ENCODE measurements at places on chromosomes 12 and 14.
A peak's percentile ranks its signal among the peaks of the same experiment; 100 is the strongest.

DNA sequence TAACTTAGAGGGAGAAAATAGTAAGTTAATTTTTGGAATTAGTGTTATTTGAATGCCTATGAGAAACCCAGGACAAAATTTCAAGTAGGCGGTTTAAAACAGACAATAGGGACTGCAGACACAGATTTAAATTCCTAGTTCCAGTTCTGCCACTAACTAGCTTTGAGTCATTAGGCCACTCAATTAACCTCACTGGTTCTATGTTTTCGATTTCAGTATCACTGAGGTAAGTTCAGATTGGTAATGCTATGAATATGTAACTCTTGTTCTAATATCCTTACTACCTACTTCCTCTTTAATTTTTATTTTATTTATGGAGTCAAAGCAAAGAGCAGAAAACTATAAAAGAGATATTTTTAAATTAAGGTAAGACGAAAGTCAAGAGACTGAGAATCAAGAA, 52.6 kb downstream of the GALC start:
- DNase-seq = no peak

GRCh38 chr12:122125452-122126341, 47.1 kb downstream of the MLXIP start:
- no peak for DNase-seq

GRCh38 chr12:106226884-106227640, 20.8 kb downstream of the CKAP4 start:
- no peak for DNase-seq

DNA sequence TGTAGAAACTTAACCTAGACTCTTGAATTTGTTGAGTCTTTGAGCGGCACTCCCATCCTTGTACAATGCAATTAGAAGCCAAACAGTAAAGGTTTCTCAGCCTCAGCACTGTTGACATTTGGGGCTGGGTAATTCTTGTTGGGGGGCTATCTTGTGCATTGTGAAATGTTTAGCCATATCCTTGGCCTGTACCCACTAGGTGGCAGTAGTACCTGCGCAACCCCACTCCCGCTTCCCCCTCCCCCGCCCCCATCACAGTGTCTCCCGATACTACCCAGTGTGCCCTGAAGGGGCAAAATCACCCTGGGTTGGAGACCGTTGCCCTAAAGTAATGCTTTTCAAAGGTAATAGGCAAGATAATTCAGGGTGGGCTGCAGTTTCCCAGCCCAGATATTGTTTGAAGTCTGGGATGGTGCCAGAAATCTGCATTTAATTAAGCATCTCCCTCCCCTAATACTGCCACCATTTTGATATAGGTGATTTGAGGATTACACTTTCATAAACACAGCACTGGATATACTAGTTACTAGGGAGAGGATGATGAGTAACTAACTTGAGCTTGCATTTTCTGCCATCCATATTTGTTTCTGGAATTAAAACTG, 1.8 kb downstream of the COX6A1 start:
- peak; percentile 52 for DNase-seq

DNA sequence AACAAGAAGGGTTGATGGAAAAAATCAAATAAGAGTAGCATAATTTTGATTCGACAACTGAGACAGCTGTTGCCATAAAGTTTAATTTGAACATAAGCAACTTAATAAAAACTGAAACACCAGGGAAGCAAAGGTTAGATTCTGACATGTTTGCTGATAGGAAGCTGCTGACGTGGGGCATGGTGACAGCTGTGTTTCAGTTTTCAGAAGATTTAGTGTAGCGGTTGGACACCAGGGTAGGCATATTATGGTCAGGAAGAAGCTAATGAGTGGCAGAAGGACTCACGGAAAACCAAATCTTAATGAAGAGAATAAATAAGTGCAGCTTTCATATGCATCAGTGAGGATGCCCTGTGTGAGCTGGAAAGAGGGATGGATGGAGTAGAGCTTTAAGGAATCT, 336.7 kb upstream of the RPL10L start:
- DNase-seq = no peak

- no peak for DNase-seq
Observed at GRCh38 chr14:101120641-101121507, 217.4 kb upstream of the RTL1 start.

DNA sequence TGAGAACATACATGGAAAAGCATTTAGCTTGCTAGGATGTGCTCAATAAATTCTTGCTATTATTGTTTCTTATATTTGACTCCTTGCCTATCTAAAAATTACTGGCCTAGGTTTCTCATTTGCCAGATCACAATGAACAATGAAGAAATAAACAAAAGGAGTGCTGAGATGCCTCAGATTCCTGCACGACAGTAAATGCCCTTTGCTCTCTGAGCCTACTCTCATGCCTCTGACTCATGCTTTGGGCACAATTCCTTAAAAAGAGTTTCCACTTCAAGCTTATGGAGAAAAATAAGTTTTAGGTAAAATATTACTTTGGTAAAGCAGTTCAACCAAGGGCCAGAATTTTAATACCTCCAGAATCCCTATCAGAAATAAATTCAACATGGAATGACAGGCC, 30.9 kb downstream of the GRIN2B start:
- no peak for DNase-seq
